Pancreas (tissue), 10 donors: ENCODE measurements at places on chromosomes 4 and X.

GRCh38 chrX:3807906-3808305 is 94.5 kb upstream of the PRKX start:
- DNase-seq: no peak

DNA sequence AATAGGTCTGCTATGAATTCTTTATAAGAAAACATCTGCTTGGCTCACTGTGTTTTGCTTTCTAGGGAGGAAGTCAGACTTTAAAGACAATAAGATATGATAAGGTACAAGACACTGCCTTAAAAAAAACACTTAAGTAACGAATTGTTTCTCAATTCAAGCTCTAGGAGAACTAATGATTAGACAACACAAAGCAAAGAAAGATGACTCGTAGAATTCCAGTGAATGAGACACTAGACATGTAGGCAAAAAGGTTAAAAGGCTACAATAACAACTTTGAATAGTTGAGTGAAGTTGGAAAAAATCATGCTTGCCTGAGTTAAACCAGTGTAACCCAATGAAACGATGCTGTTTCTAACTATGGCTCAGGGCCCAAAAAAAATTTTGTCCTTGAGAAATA is 344.4 kb upstream of the ACTRT1 start:
- no peak for DNase-seq

DNA sequence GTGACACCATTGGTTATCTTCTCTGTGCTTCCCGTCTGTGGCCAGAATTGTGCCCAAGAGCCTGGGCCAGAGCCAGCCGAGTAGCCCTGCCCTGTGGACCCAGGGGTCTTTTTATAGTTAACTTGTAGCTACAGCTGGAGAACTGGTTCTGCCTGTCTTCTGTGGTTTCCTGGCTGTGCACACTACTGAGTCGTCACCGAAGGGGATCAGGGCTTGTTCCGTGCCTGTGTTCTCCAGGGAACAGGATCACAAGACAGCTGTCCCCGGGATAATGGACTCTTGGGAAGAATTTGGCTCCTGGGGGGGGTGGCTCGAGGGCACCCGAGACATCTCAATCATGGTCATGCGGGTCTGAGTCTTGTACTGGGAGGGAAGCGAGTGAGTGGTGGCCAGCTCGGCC is 22.1 kb upstream of the OPN1LW start:
- no peak for DNase-seq

- no peak for DNase-seq
These were observed 383.9 kb downstream of the PCDH7 start for GRCh38 chr4:31104043-31104442.

GRCh38 chr4:84848432-84848831 is 118.1 kb downstream of the WDFY3 start:
- DNase-seq: no peak

DNA sequence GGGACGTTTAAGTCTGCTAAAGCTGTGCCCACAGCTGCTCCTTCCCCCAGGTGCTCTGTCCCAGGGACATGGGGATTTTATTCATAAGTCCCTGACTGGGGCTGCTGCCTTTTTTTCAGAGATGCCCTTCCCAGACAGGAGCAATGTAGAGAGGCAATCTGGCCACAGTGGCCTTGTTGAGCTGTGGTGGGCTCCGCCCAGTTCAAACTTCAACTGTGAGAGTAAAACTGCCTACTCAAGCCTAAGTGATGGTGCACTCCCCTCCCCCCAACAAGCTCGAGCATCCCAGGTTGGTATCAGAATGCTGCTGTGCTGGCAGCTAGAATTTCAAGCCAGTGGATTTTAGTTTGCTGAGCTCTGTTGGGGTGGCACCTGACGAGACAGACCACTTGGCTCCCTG is 1371.4 kb downstream of the ADGRL3 start:
- no peak for DNase-seq

GRCh38 chr4:9808077-9808476 is 26.6 kb downstream of the DRD5 start:
- no peak for DNase-seq

DNA sequence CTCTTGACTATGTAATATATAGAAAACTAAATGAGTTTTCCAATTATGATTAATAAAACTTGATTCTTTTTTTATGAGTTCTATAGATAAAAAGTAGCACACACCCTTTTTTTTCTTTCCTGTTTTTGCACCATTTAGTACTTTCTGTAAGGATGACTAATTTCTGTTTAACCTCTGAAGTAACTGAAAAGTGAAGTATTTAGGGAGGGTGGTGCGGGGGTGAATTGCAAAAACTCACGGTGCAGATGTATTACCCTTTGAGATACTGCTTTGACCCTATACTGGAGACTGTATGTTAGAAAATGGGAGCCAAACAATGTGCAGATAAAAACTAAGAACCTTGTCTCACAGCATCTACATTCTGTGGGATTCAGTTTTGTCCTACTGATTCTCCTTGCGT is 471.6 kb downstream of the DTHD1 start:
- no peak for DNase-seq

- DNase-seq: no peak
These were observed 2.4 kb downstream of the ATP6AP1 start for GRCh38 chrX:154430916-154431315.

GRCh38 chr4:114040319-114041116 is 61.1 kb upstream of the ARSJ start:
- DNase-seq: no peak

DNA sequence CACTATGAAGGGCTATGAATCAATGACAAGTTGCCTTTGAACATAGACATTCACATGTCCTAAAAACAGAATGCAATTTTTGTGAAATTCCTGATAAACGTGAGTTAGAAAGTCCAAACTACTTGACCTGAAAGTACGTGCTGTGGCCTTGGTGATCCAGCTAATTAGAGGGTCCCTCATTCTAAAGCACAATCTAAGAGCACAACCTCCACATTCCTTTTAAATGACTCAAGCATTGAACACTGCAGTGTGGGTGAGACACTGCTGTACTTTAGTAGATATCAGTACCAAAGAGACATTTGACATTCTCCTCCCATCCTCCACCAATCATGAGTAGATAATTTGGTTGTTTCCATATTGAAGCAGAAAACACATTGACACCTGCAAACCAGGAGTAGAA is 73.5 kb downstream of the FAM47B start:
- DNase-seq: no peak

DNA sequence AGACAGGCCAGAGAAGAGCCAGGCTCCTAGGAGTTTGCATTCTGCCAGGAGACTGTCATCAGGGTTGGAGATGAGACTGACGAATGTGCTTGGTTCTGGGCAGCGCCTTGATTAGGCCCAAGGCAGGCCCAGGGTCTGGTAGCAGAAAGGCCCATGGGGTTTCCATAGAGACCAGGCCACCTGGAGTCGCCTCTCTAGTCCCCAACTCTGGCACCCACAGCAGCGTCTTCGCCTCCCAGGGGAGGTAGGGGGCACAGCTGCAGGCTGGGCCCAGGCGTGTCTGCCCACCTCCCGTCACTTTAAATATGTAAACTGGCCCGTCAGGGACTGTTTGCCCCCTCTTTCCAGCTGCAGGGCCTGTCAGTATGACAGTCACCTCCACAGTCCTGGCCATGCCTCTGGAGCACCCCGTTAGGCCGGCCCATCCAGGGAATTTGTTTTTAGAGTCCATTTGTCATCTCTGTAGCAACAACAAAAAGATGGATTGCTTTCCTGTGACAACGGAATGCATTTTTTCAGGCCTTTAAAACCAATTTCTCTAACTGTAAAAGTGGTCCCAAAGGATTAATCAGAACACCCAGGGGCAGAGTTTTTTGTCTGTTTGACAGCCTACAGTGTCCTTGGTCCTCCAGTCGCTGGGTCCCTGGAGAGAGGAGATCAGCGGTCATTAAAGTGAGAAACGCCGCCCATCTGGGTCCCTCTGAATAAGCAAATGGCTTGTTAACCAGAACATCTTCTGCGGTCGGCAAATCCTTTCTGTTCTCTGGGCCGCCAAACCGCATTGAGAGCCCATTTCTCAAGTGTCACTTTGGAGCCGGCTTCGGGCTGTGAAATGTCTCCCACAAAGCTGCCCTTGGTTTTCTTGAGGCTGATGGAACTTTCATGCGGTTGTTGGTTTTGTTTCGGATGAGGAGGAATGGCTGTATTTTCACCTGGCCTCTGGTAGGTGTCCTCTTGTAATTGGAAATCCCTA is 153.0 kb upstream of the PSAPL1 start:
- DNase-seq: no peak

GRCh38 chrX:70026112-70026850 is 23.5 kb downstream of the AWAT2 start:
- DNase-seq: no peak

DNA sequence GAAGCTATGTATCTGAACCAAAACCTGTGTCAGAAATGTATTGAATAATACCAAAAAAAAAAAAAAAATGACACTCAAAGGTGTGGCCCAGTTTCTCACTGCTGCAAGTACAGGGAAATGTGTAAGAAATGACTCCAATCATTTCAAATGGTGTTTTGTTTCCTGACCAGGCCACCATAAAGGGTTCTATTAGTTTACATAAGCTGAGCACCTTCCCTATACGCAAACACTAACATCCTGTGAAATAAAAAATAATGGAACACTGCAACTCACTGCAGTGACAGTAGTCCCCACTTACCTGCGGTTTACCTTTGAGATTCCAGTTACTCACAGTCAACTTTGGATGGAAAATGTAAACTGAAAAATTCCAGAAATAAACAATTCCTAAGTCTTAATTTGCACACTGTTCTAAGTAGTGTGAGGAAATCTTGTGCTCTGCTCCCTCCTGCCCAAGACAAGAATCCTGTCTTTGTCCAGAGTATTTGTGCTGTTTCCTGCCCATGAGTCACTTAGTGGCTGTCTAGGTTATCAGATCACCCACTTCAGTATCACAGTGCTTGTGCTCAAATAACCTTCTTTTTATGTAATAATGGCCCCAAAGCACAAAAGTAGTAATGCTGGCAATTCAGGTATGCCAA is 265.3 kb downstream of the RCHY1 start:
- no peak for DNase-seq

DNA sequence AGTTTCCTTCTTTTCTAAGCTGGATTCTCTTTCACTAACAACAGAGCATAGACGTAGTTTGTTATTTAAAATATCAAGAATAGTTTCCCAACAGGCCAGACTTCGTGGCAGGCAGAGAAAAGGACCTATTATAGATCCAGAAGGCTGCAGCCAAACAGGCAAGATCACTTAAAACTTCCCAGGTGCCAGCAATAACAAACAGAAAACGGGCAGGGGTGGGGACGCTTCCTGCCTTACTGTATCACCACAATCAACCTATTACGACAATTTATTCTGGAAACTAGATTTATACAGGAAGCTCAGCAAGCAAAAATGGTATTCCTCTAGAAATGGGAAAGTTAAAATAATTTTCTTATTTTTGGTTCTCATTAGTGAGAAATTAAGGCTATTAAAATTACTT is 22.1 kb downstream of the RWDD4 start:
- DNase-seq: no peak

DNA sequence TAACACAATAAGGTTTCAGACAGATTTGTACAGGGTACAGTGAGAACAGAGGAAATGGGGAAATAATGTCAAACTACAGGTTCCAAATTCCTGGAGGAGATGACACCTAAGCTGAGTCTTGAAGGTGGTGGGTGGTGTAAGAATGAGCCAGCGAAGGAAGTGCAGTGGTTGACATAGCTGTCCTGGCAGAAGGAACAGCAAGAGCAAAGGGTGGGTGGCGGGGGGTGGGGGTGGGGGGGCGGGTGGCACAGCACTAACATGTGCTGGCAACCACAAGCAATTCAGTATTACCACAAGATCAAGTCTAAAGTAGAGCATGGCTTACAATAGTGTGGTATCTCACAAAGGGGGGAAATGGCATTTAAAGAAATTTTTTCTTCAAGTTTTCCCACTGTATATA is 13.1 kb upstream of the G3BP2 start:
- DNase-seq: no peak

- peak; percentile 16 for DNase-seq
These were observed 114.2 kb downstream of the PPARGC1A start for GRCh38 chr4:23775694-23776093.

GRCh38 chr4:116400480-116400879 is 684.9 kb downstream of the TRAM1L1 start:
- no peak for DNase-seq

GRCh38 chrX:109902665-109903064 is 100.2 kb upstream of the TMEM164 start:
- DNase-seq: no peak

GRCh38 chrX:42149765-42150164 is 226.4 kb upstream of the CASK start:
- DNase-seq: no peak

GRCh38 chr4:185853841-185854240 is 41.8 kb upstream of the SORBS2 start:
- DNase-seq: no peak

- no peak for DNase-seq
These were observed 152.8 kb upstream of the ANK2 start for GRCh38 chr4:112896609-112897190.

DNA sequence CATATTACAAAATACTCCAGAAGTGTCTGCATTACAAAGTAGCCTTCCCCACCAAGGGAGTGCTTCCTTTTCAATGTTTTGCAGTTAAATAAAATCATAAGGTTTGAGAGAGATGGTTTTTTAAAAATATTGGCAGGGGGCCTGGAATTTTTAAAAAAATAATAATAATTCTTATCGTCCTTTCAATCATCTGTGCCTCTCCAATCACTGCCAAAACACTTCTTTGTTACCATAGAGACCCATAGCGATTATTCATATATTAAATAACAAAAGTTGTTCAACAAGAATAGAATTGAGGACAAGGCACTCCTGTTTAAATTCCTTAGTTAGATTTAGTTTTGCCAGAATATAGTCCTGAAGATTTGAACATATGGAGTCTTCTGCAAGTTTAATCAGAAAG is 203.1 kb downstream of the FAT4 start:
- DNase-seq: no peak

- DNase-seq: no peak
These were observed 19.0 kb upstream of the PACRGL start for GRCh38 chr4:20681271-20681670.

DNA sequence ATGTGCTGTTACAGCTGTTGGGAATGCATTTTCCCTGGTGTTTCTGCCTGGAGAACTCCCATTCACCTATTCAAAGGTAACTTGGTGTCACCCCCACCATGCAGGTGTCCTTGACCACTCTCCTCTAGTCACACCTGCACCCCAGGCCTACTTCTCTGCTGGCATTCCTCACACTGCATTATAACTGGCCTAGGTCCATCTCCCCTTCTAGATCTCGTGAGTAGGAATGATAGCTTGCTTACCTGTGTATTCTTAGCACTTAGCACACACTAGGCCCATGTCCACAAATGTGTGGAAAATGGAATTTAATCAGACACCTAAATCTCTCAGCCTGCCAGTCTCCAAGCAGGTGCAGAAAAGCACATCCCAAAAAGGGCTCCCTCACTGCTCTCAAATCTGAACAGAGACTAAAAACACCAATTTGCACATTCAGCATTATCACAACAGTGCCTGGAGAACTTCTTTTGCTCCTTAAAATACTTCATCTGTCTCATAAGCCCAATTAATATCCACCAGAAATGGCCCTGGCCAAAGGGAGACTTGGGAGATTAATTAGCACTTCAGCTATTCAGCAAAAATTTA is 18.3 kb downstream of the SCD5 start:
- DNase-seq: no peak

DNA sequence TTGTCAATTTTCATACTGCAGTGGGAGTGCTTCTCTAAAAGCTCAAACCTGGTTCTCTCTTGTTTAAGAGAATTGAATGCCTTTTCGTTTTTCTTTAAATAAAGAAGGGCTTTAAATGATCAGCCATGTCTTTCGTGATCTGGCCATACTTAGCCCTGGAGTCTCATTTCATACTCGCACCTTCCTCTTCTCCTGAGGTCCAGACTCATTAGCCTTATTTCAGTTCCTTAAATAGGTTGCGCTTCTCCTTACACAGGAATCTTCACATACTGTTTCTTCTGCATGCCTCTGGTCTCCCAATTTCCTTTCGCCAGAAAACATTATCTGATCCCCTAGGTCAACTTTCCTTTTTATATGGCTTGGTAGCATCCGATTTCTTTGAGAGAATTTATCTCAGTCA is 565.6 kb upstream of the TENM3 start:
- no peak for DNase-seq
